ENCODE measurements at places on chromosomes 12 and 14.

DNA sequence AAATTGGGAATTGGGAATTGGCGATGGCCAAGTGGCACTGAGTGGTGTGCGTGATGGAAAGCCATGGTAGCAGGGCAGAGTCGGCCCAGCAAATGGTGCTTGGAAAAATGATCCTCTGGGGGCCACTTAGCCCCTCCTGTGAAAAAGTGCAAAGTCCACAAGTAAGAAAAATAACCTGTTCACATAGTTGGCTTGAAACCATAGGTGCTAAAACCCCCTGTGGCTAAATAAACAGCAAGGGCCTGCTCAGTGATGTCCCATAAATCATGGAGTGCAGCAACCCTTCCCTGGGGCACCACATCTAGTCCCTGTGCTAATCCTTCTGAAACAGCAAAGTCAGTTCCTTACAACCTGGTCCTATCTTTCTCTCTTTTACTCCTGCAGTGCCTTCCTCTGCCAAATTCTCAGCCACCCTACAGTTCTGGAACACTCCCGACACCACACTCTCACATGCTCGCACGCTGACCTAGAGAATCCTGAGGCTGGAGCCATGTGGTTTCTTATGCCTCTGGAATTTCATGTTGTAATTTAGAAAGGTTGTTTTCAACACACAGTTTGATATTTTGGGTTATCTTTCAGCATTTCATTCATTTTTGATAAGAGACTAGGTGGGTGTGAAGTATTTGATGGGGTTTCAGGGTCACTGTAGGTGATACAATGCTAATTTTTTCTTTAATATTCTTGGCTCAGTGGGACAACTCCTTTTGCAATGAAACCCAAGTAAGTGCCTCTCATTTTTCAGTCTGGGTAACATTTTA, 123.6 kb downstream of the SMOC1 start:
- no peak for DNase-seq

GRCh38 chr12:47547077-47547476, 158.8 kb downstream of the RPAP3 start:
- DNase-seq = peak; percentile 46

GRCh38 chr12:54421175-54421878, 2.3 kb upstream of the ITGA5 start:
- DNase-seq = no peak

- DNase-seq = no peak
These were observed 51.5 kb downstream of the HECTD4 start for GRCh38 chr12:112330706-112331105.

- no peak for DNase-seq
These were observed 134.6 kb downstream of the SLC25A21 start for GRCh38 chr14:37037636-37038387.

DNA sequence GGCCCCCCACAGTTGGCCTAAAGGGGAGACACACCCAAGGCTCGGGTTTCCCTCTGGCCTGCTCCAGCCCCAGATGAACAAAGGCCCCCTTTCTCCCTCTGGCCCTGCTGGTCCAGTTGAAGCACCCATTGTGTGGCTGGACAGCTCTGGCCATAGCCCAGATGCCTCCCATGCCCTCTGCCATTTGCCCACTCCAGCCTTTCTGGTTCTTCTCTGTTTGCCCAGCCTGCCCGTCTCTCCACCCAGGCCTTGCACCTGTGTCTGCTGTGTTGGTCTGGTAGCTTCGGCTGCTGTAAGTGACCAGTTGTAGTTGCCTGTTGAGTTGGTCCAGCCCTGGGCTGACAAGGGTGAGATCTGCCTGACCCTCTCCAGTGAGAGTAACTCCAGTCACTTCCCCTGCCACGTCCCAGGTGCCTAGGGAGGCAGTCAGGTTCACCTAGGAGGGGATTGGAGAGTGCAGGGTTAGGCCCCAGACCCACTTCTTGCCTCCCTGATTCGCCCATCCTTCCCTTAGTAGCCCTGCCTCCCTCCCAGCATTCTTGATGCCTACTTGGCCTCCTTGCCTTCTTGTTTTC, 3.0 kb downstream of the B4GALNT1 start:
- no peak for DNase-seq

DNA sequence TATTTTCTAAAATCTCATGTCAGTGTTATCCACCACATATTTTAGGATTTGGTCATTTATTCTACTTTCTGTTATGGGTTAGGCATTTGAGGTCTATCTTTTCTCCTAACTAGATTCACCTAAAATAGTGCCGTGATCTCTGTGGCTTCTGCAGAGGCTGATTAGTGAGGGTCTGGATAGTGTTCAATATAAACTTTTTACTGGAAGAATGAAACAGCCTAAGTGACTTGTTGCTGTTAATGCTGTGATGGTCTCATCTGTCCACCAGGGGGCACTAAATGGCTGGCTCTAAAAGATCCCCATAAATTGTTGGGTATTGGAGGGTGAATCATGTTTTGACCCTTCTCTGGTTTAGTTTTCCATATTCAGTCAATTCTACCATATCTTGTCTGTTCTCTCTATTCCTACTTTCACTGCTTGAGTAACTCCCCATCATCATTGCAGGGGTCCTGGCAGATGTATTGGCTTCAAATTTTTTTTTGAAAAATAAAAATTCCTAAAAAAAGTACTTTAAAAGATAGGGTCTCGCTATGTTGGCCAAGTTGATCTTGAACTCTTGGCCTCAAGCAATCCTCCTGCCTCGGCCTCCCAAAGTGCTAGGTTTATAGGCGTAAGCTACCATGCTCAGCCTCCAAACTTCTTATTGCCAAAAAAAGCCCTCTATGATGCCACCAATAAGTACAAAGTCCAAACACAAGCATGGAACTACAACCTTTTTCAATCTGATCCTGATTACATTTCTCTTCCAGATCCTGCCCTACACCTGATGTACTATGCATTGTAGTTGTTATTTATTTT, 6.9 kb downstream of the PABPN1 start:
- peak; percentile 58 for DNase-seq

GRCh38 chr14:95097385-95097784, 59.9 kb downstream of the DICER1 start:
- no peak for DNase-seq

GRCh38 chr14:74326369-74327152, 21.7 kb upstream of the VRTN start:
- DNase-seq = no peak

DNA sequence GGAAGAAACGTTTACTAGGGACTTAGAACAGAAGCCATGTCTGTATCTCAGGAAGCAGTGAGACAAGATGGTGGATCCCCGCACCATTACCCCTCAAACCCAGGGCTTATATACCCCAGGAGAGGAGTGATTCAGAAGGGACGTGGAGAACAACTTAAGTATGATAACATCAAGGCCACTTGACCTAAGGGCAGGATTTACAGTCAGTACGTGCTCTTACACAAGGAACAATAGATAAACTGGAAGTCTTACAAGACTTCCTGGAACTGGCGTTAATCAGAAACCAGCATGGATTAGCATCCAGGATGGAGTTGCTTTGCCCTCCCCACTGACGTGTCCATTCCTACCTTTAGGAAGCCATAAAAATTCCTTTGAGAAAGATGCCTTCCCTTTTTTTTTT, 8.6 kb upstream of the ETFBKMT start:
- no peak for DNase-seq

GRCh38 chr14:100084591-100084990, 19.4 kb downstream of the EVL start:
- no peak for DNase-seq

GRCh38 chr12:109864916-109865315, 15.4 kb downstream of the GLTP start:
- DNase-seq = peak; percentile 96

DNA sequence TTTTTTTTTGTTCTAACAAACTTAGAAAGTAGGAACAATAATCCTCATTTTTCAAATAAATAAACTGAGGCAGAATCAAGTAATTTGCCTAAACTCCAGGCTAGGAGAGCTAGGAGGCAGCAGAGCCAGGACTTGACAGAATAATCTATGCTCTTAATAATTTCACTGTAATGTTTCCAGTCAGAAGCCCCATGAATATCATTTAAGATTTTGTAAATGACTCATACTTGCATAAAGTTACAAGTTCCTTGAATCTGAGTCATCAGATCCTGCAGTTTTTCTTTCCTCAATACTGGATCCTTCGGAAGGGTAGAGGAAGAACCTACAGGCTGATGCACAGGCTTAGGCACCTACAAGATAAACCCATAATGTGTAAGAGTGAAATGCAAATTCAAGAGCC, 29.0 kb downstream of the CAPRIN2 start:
- DNase-seq = no peak

- no peak for DNase-seq
These were observed 457 bp downstream of the SOCS2 start for GRCh38 chr12:93572712-93573551.

Measured in T47D (cell line).